ENCODE measurements at places on chromosomes 3 and 15.
A peak's percentile ranks its signal among the peaks of the same experiment; 100 is the strongest.

DNA sequence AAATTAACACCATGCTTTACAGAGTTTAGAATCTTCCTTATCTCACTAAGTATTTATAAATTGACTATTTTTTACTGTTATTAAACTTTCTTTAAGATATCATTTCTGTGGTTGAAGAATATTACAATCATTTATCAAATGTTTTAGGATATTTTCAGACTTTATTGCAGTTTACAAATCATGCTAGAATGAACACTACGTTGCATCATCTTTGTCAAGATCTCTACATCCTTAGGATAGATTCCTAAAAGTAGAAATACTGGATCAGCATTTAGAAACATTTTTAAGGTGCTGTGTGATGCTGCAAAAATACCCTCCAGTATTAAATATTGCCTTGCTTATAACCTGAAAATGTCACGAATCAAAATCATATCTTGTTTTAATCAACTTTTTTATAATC lies 2.5 kb upstream of the PLD1 start:
- no peak for DNase-seq

- no peak for DNase-seq
Measured at GRCh38 chr3:50221411-50222168, 14.4 kb upstream of the GNAI2 start.

DNA sequence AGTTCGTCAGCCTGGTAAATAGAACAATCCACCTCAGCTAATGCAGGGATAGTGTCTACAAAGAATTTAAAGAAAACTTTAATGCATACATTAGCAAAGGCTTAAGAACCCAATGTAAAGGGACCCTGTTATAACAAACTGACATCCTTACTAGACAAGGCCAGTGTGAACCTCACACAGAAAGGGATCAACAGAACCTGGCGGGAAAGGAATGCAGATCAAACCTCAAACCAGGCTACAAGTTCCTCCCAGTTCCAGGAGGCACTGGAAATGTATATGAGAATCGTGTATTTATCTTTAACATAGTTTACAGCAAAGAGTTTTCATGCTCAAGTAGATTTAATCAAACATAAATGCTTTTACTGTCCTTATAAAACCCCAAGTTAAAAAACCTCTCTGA lies 37.6 kb upstream of the ATP11B start:
- no peak for DNase-seq

GRCh38 chr15:85627213-85627935 lies 167.4 kb downstream of the KLHL25 start:
- DNase-seq: no peak

- peak; percentile 74 for DNase-seq
Measured at GRCh38 chr3:122101646-122102045, 46.5 kb downstream of the CD86 start.

DNA sequence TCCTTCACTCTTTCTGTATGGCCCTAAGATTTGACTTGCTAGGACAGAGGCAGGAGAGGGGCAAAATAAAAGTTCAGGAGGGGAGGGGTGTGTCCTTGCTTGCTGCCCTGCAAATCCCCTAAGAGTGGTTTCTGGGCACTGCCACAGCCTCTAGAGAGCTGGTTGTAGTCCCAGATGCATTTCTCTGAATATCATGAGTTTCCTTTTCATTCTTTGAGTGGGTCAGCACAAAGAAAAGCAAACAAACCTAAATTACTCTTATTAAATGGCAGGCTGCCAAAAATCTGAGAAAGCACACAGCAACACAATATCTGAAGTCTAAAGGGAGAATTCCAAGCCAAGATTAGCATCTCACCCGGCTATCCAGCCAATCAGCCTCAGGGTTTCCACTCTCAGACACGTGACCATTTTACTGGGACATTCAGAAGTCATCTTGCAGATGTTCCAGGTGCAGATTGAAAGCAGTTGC lies 919.3 kb downstream of the TUSC7 start:
- DNase-seq: no peak

DNA sequence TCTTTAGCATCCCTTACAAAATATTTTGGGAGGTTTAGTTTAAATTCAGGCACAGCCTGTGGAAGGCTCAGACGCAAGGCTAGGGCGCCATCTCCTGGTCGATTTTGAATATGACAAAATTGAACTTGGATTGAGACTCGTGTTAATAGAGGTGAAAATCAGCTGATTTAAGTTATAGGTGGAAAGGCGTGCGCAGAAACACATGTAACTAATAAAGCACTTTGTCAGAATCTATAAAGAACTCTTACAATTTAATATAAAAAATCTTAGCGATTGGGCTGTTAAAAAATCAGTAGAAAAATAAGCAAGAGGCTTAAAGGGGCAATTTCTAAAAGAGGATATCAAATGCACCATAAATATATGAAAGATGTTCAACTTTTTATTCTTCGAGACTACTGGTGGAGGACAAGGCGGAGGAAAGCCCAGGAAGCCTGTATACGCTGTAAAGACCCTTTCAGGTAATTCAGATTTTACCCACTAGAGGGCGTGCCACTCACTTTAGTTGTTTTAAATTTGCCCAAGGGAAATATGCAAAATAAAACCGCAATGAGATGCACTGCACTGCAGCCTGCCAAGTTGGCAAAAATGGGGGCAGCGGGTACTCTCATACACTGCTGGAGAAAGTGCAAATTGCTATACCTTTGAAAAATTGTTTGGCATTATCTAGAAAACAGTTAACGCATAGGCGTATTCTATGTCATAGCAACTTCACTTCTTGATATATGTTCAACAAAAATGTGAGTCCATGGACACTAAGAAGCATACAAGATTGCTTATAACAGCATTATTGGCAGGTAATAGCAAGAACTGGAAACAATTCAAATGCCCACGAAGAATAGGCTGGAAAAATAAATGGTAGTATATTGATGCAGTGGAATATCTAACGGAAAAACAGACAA lies 64.7 kb downstream of the SLC30A4 start:
- peak; percentile 88 for DNase-seq

GRCh38 chr15:88378188-88378637 lies 89.0 kb downstream of the MRPL46 start:
- no peak for DNase-seq

GRCh38 chr15:27831384-27832236 lies 267.5 kb downstream of the OCA2 start:
- no peak for DNase-seq

DNA sequence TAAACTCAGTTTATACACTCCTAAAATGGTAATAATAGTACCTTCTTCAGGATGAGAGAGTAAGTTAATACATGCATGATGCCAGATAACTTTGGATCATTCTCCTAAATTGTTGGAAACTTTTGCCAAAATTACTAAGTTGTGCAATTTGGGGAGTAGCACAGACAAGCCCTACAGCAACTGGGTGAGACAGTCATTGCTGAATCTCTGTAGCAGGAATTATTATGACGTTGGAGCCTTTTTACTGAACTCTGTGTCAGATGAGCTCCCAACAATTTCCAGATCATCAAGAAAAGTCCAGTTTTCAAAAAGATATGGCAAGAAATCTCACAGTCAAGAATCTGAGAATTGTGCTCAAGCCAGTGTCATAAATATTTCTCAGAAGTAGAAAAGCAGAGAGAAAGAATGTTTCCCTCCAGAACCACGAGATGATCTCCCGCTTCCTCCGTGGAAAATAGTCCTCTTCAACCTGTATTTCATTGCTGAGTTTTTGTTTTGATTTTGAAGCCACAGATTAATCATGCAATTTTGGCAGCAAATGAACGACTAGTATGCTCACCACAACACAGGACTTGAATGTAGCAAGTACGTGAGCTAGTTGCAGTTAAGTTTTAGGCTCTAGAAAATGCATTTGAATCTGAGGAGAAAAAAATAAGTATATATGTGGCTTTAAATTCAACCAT lies 485.4 kb downstream of the CNTN6 start:
- no peak for DNase-seq

- peak; percentile 45 for DNase-seq
Measured at GRCh38 chr15:39887832-39888231, 32.2 kb downstream of the GPR176 start.

- no peak for DNase-seq
Measured at GRCh38 chr3:186807231-186807630, 949 bp upstream of the RFC4 start.

DNA sequence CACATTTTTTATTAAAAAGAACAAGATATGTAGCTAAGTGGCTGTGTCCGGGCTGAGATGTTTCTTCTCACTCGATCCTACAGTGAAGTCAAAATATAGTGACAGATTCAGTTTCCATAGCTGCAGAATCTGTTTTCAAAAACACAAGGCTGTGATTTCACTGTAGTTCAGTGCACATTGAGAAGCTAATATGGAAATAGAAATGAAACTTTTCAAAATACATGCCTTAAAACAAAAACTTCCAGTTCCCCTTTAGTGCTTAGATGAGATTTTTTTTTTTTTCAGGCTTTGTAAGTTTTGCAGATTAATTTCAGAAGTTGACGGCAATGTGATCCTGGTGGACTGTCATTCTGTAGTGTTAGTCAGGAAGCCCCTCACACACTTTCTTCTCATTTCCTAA lies 23.8 kb upstream of the TRAK1 start:
- no peak for DNase-seq

DNA sequence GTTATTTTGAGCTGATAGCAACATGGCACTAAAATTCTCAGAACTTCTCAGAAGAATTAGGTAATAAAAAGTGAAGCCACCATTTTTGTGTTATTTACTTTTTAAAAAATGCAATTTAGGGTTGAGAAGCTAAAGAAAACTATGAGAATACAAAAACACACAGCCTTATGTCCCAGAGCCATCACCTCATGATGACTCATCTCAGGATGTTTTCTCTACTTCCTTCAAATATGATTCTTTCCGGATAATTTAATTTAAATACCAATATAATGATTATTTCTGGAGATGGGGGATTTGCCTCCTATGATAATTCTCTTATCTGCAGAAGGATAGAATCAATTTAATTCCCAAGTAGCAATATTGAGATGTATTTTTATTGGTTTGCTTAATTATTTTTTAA lies 105.6 kb upstream of the BFSP2 start:
- no peak for DNase-seq

DNA sequence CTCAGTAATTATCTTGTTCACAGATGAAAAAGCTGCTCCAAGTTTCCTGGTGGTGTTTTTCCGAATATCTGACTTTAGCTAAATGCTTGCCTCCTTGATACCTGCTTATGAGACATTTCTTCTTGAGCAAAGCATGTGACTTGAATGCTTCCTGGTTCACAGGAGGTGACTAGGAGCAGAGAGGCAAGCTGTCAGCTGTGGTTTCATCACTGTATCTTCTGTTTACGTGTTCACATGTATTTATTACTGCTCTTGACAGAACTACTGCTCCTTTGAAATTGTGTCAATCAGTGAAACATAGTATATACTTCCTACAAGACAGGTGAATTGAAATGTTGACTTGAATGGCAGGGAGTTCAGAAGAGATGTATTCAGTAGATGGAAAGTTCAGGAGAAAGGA lies 8.9 kb upstream of the SPPL2A start:
- no peak for DNase-seq

DNA sequence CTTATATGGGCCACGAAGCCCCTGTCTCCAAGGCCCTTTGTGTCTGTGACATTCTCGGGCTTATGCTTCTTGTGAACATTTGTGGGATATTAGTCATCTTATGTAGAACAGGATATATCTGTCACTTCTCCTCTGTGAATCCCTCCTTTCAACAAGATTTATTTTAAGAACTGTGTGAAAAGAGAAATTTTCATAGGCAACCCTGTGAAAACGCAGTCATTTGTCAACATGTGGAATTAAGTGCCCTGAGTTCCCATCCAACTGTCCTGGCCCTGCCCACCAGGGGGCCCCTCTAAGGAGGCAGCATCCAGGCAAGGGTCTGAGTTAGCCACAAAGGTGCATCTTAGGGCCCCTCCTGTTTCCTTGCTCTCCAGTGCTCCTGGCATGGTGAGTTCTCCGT lies 76.8 kb upstream of the CHRNA7 start:
- DNase-seq: no peak

DNA sequence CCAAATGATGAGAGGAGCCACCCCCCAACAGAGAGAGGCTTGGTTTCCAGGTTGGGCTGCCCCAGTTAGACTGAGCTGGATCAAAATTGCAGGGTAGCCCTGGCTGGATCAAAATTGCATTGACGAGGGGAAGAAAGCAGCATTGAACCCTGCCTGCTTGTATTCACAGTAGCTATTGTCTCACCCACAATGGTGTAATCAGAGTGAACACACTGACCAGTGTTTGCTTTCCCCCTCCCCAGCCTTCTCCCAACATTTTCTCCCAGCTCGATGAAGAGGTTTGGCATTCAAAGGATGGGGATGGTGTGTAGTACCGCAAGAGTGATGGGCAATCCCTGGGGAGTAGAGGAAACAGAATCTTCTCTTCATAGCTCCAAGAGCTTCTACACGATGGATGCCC lies 223.8 kb downstream of the ADAMTS9 start:
- no peak for DNase-seq

DNA sequence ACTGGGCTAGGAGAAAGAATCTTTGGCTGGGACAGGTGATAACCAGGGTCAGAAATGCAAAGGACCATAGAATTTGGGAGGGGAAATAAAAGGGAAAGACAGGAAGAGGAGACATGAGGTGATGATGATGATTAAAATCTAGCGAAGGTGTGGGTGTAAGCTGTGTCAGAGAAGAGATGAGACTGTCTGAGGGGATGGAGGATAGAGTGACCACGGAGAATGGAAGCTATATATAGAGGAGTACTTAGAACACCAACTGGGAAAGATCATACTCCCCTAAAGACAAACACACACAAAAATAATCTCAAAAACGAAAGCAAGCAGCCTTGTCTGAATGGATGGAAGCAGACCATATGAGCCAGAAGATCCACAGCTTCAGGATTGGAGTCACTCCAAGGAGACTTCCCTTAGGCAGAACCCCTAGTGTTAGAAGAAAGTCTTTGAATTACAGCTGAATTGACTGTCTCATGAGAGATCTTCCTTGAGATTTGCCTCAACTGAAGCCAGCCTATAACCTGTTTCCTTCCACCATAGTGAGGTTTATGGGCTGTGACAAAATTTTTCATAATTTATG lies 115.2 kb upstream of the DAZL start:
- DNase-seq: no peak

GRCh38 chr3:179036626-179037300 lies 34.8 kb downstream of the ZMAT3 start:
- DNase-seq: no peak

GRCh38 chr15:54789376-54789775 lies 407.4 kb downstream of the RSL24D1 start:
- DNase-seq: no peak

GRCh38 chr15:101479342-101479845 lies 10.1 kb downstream of the PCSK6 start:
- no peak for DNase-seq

GRCh38 chr3:76365275-76365674 lies 579.9 kb upstream of the ZNF717 start:
- DNase-seq: no peak

- no peak for DNase-seq
Measured at GRCh38 chr15:44769521-44769920, 33.2 kb downstream of the TRIM69 start.

All from ACHN (cell line).